Stimulated activated CD4-positive, alpha-beta T cell treated with anti-CD3 and anti-CD28 coated beads, TNF-alpha, amount 100 ng/mL, for 4 hours (primary cell): ENCODE measurements at places on chromosomes 1 and 21.

DNA sequence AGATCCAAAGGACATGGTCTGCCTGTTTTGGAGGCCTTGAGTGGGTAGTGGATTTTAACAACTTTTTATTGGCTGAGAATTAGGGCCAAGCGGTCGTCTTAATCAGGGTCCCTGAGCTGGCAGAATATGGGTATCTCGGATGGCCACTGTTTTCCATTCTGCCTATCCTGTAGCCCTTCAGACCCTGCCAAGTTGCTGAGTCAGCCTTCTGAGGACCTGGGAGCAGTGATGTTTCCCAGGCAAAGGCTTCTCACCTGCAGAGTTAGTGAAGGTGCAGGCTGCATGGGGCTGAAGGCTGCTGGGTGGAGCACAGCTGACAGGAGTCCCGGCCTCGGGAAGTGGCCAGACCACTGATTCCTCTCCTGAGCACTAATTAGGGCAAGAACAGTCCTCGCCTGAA, 11.4 kb downstream of the RASSF5 start:
- DNase-seq, result no peak

- DNase-seq, result peak; percentile 37
Observed at GRCh38 chr1:12434174-12434573, 183.8 kb downstream of the DHRS3 start.

DNA sequence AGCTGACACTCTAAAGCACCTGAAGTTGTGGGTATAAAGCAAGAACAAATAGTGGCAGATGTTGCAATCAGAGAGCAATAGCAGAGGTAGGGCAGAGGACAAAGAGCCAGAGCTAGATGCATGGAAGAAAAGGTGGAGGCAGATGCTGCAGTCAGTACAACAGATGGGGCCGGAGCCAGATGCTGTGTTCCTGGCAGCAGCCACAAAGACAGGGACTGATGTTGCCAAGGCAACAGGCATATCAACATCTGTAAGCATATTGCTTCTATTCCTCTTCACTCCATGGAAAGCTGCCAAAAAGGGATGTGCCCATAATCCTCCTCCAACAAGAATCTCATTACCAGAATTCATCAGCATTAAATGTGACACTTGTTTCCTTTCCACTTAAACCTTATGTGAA, 108.0 kb downstream of the TNNI3K start:
- DNase-seq, result no peak

- no peak for DNase-seq
Observed at GRCh38 chr1:41662765-41663437, 178.4 kb upstream of the EDN2 start.

DNA sequence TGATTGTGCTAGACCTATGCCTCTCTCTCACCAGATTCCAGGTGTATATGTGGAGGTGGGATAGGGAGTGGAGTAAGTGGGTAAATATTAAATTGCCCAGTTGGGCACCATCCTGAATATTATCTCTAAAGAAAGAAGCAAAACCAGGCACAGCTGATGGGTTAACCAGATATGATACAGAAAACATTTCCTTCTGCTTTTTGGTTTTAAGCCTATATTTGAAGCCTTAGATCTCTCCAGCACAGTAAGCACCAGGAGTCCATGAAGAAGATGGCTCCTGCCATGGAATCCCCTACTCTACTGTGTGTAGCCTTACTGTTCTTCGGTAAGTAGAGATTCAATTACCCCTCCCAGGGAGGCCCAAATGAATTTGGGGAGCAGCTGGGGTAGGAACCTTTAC, at the start of gene FCER1A:
TSS of gene FCER1A (plus strand) at position 242 of the 400 bp plus-strand sequence. CDS start at position 271, 29 bp downstream.
- no peak for DNase-seq

DNA sequence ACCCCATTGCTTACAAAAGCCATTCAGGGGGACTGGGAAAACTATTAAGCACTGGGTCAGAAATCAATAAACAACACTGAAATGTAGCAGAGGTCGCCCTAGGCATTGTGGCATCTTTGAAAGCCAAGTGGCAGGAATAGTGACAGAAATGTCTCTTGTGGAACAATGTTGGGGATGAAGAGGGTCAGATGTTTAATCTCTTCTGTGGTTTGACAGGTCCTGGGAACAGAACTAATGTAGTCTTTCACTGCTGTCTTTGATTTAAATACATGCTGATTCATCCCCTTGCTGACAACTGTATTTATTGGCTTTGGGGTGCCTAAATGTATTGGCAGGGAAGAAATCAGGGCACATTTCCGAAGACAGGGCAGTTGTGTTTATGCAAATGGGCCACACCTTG, 194.8 kb downstream of the ATG4C start:
- no peak for DNase-seq

DNA sequence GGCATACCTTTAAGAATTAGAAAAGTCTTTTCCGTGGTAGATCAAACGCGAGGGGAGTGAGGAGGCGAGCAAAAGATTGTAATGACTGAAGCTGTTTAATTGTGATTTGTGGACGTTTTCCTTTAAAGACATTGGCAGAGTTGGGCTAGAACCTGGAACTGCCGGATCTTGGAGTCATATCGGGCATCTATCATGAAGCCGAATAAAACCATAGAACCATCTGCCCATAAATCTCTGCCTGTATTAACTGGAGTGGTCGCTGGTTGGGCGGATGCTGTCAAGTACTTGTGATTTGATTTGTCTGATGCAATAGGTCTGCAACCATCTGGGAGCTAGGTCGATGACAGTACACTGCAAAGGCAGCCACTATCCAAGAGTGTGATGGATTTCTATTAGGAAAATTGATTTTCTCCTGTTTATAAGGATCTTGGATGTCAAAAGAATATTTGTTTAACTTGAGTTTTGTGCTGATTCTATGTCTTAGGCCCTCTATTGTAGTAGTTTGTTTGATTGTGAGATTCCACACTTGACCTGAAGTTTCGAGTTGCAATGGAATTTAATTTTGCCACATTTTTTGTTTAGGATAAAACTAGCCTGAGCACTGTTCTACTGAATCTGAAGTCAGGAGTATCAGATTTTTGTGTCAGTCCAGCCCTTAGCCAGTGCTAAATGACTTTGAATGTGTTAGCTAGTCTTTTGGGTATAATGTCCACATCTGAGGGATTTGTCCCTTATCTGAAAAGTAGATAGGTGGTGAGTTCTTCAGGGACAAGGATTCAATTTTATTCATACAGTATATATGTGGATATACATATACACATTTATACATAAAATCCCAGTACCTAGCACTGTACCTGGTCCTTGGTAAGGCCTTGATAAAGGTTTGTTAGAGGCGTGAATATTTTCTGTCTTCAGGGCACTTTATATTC, 1.2 kb downstream of the SARS1 start:
- peak; percentile 37 for DNase-seq

DNA sequence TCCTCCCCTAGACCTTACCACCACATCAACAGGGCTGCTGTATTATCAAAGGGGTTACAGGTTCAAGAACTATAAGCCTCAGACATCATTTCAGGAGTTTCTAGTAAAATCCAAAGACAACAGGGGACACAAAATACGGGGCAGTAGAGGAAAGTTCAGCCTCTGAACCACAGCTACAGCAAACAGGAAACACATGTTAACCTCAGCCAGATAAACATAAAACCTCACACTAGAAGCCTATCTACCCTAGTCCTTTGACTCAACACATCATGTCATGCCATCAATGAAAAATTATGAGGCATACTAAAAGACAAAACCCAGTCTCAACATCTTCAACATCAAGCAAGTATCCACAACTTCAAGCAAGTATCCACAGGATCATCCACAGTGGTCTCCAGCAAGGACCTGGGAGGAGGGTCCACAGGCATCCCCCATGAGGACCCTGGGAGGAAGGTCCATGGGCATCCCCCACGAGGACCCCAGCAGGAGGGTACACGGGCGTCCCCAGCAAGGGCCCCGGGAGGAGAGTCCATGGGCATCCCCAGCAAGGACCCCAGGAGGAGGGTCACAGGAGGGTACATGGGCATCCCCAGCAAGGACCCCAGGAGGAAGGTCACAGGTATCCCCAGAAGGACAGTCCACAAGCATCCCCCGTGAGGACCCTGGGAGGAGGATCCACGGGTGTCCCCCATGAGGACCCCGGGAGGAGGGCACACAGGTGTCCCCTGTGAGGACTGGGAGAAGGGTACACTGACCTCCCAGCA, 440.0 kb downstream of the MATN1 start:
- no peak for DNase-seq

DNA sequence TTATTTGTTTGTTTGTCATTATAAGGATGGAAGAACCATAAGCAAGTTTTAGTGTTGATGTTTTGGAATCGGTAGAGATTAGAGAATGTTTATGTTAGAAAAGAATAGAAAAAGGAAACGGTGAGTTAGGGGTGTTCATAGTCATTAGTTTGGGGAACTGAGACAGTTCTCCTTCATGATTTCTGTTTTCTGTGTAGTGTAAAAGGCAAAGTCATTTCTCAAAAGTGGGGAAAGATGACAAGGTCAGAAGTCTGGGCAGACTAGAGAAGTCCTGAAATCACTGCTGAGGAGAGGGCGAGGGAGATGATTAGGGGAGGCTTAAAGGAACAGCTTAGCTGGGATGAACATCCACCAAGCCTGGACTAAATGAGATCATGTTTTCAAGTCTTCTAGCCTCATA, 498.9 kb downstream of the TTLL7 start:
- no peak for DNase-seq
